GM20000 (cell line): ENCODE measurements at places on chromosomes 3 and 15.
A peak's percentile ranks its signal among the peaks of the same experiment; 100 is the strongest.

- no peak for DNase-seq
These were observed 936.3 kb downstream of the ROBO1 start for GRCh38 chr3:78831446-78831972.

DNA sequence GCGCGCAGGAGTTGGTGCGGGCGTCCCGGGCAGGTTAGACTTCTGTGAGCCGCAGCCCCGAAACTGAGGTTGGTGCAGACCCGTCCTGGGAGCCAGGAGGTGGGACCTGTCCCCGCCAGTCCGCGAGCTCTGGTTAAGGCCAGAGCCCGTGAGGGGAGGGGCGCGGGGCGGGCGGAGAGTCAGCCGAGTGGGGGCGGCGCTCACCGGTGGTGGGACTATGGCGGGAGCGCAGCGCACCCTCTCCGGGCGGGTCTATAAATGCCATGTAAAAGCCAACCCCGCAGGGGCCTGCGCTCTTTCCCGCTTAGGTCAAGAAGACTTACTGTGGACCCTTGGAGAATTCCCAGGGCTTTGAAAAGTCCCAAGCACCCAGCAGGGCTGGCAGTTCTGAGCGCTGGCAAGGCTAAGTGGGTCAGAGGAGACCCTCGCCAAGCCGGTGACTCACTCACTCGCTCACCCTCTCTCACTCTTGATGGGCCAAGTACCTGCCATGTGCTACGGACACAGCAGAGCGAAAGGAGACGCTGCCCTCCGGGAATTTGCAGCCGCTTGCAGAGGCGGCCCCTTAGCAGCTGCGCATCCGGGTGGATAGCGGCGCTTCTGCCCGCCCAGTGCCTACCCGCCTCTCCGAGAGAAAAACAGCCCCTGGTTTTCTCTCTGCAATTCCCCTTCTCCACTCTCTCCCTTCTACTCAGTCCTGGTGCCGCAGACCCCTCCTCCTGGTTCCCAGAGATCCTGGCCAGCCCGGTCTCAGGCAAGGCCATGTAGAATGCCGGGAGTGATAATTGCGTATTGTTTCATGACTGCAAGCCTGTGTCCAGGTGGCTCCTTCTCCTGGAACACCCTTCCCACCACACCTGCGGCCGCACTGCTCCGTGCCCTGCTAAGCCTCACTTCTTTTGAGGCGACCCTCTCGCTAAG is at the start of gene ALDH1L1:
Gene ALDH1L1 (minus strand): TSS at position 110 of the 921 bp plus-strand sequence. CDS start 19,607 bp downstream, outside the sequence.
- no peak for DNase-seq

DNA sequence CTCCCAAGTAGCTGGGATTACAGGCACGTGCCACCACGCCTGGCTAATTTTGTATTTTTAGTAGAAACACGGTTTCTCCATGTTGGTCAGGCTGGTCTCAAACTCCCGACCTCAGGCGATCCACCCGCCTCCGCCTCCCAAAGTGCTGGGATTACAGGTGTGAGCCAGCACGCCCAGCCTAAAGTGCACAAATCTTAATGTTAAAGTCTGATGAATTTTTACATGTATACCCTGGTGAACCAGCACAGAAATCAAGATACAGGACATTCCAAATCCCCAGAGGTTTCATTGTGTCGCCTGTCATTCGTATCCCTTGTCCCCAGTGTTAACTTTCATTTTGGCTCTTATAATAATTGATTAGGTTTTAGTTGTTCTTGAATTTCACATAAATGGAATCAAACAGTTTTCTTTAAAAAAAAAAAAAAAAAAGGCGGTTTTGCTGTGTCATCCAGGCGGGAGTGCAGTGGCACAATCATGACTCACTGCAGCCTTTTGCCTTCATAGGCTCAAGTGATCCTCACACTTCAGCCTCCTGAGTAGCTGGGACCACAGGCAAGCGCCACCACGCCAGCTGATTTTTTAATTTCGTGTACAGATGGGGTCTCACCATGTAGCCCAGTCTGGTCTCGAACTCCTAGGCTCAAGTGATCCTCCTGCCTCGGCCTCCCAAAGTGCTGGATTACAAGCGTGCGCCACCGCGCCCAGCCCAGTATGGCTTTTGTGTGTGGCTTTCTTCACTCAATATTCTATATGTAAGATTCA is 1.5 kb upstream of the TM4SF19 start:
- DNase-seq, result no peak

DNA sequence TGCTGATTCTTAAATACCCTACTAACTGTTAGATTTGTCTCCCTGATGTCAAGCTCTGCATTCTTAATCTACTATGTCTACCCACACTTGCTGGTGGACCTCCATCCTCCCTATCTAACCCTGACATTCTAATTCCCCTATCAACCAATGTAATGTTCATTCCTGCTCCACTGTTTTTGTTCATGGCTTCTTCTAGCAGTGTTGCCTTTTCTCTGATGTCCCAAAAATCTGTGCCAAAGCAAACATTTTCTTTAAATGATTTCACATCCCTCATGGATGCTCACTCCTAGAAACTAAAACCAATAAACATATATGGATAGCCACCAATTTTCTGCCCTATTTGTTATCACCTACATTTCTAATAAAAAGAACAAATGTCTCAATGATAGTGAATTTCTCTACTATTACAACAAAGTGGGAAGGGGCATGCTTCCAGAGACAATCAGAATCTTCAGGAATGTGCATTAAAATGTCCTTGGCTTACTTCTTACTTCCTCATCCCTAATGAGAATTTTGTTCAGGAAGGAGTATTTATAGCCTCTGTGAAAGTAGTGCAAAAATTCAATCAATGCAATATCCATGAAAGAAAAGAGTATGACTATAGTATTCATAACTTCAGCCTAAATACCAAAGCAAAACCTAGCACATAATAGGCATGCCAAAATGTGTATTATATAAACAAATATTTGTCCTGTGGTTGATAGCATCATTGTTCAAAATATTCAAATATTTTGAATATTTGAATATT is 273.3 kb downstream of the ZNF385D start:
- DNase-seq, result no peak

GRCh38 chr3:196227121-196227561 is 10.8 kb downstream of the SLC51A start:
- no peak for DNase-seq

DNA sequence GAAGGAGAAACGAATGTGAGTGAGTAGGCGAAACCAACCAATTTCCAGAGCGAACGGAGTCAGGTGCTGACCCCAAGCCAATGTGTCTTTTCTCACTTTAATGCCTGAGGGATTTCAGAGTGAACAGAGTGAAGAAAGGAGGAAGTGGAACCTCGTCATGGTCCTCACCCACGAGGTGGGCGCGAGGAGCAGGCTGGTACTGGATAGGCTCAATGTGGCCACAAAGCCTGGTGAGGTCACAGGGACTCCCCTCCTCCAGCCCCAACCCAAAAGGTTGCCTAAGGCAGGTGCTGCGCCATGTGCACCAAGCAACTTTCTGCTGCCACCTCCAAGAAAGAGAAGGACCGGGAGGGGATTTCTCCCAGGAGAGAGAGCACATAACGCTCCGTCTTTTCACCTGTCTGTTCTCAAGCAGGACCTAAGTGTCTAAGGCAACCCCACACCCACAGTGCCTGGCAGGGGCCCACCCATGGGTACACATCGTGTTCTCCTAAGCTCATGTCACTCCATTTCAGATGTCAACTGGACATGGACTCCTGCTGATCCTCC is 3.8 kb downstream of the NRROS start:
- peak; percentile 87 for DNase-seq

DNA sequence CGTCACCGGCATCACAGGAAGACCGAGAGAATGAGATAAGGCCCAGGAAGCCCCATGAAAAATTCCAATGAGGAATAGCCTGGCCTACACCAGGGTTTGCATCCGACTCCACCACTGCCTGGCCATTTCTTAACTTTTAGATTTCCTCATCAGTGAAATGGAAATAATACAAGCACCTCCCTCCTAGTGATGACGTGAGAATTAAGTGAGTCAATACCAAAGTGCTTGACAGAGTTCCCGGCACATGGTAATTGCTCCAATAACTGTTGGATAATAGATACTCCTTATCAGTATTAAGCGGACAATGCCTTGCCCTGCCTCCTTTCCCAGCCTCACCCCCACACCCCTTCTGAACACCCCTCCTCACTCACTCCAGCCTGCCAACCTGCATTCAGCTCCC is 105.4 kb downstream of the TLE3 start:
- DNase-seq, result no peak

DNA sequence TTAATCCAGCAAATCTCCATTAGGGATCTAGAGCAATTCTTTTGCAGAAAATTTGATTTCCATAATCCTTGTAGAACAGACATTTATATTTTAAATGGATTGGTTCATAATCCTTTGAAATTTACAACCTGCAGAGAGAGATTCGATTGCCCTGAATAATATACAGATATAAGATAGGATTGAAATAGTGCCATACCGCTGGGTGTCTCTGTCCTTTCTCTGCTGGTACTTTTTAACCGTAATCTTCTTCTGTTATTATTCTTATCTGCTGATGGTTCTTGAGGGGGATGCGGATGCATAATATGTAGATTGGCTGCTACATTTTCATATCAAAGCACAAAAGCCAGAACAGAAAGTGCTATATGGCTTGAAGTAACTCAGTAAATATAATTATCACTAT is 182.2 kb downstream of the CFAP20DC start:
- no peak for DNase-seq

DNA sequence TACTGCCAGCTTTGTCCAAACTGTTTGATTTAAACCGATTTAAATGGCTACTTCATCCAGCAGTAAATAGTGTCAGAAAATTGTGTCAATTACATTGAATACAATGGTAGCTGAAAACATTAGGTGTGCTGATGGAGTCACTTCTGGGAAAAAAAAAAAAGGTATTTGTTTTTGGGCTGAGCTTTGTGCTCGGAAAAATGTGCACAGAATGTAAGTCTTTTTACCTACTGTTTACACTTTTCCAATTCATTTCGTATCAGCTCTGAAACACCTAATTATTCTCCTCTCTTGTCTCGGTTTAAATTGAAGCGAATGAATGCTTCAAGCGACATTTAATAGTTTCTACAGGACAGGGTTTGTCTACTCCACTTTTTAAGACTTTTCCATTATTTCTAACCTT is 1078.4 kb downstream of the ROBO1 start:
- DNase-seq, result no peak

GRCh38 chr3:190326930-190327329 is 4.7 kb upstream of the CLDN1 start:
- no peak for DNase-seq

DNA sequence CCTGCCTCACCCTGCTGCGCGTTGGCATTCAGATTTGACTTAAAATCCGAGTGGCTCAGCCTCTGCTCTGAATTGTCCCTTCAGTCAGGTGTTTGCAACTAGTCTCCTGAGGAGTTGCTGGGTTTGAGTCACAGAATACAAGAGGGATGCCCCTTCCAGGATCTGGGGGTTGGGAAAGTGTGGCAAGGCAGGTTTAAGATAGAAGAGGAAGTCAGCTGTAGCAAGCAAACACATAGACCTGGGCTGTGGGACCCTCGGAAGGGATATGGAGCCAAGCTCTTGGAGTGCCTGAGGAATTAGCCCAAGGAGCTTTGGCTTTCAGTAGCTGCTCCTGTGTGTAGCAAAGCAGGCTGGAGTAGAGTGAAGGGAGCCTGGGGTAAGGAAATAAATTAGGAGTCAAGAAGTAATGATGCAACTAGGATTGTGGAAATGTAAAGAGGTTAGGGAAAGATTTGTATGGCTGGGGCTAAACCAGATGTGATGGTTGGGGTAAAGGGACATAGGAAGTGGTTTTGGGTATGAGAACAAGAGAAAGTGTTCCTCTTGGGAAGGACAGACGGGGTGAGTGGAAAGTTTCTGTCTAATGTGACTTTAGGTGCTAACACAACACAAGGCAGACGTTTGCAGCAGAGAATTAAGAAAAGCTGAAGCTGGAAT is 41.2 kb downstream of the RAB7A start:
- DNase-seq, result no peak

DNA sequence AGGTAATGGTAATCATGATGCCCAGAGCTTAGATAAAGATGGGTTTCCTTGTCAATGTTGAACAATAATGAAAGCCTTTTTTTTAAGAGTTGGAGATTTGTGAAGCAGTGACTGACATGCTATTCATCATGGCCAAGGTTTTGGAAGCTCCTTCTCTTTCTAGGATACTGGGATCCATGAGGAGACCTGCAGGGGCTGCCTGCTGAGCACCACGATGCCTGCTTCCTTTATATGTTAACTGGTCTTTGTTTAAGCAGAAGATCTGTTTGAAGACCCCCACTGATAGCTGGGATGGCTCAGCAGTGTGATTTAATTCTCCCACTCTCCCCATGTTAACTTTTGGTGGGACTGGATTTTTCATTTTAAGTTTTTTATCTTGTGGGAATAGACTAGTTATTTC is 15.8 kb downstream of the RBP1 start:
- no peak for DNase-seq

GRCh38 chr3:123157209-123157597 is 44.5 kb upstream of the SEC22A start:
- no peak for DNase-seq

GRCh38 chr15:28133281-28133680 is 34.2 kb upstream of the OCA2 start:
- DNase-seq, result no peak

DNA sequence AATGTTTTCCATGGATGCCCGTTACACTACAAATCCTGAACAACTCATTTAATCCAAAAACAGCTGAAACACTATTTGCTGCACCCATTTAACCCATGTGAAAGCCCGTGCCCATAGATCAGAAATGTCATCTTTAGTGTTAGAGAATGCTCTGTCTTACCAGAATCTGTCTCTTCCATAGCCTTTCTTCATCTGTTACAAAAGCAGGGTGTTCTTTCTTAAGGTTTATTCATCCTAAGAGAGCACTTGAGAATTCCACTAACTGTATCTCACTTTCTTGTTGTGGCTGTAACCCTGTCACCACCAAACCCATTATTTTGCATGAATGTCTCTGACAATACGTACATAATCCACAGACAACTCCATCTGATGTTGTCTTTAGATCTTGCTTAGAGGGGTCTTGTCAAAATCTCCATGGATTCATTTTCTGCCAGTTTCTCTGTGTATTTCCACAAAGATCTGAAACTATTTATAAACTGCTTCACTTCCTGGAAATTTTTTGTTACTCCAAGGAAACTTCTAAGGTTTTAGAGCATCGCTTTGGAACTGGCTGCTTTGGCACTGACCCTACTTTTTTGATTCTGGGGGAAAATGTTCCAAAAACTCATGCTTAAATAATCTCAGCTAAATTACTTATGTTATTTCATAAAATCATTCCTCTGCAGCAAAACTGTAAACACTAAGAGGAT is 167.8 kb upstream of the CCDC54 start:
- no peak for DNase-seq

DNA sequence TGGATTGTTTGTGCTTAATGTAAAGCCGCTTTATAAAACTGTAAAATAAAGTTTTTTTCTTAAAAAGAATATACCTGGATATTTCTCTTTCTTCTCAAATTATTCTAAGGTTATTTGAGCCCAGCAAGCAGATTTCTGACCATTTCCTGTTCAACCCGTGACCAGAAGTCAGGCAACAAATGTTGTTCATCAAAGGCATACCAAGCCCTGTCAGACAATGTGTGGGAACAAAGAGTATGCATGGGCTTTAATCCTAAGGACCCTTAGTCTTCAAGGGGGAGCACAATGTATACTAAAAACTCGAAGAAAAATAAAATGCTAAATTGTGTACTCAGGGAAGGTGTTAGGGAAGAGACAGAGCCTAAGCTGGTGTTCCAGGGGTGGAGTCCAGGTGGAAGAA is 26.6 kb upstream of the PAQR5 start:
- DNase-seq, result no peak
